Epithelial cell of proximal tubule (primary cell): ENCODE measurements at places on chromosomes 16 and 17. TPM values are rescaled to one million over a fixed set of nuclear protein-coding genes. Genes with fewer than 3 reads are reported as not detected.

DNA sequence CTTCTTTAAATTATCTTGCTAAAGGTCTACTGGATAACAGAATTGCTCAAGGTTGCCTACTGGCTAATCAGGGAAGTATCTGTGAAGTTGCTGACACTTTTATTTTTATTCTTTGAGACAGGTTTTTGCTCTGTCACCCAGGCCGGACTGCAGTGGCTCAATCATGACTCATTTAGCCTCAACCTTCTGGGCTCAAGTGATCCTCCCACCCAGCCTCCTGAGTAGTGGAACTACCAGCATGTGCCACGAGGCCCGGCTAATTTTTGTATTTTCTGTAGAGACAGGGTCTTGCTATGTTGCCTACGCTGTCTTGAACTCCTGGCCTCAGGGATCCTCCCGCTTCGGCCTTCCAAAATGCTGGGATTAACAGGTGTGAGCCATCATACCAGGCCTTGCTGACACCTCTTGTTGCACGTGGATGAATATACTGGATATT, 43.1 kb downstream of the GLG1 start:
- no peak for DNase-seq

DNA sequence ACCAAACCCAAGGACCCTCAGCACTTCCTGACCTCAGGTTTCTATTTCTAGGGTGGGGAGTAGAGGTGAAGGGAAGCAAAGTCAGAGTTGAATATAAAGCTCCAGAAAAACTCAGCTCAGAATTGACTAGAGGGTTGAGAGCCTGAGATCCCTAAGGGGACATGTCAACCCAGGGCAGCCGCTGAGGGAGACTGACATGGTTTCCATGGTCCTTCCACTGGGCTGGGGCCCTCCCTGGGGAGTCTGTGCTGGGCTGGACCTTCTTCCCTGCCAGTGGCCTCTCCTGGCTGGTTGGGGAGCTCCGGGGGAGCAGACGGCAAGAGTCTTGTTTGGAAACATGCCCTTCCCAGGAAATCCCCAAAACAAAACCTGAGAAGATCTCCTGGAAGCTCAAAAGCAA, 121.3 kb downstream of the METRNL start:
- DNase-seq = no peak

GRCh38 chr16:23348579-23349469, 46.7 kb downstream of the SCNN1B start:
- no peak for DNase-seq

GRCh38 chr16:82197540-82198240, 27.7 kb upstream of the MPHOSPH6 start:
- DNase-seq = no peak

DNA sequence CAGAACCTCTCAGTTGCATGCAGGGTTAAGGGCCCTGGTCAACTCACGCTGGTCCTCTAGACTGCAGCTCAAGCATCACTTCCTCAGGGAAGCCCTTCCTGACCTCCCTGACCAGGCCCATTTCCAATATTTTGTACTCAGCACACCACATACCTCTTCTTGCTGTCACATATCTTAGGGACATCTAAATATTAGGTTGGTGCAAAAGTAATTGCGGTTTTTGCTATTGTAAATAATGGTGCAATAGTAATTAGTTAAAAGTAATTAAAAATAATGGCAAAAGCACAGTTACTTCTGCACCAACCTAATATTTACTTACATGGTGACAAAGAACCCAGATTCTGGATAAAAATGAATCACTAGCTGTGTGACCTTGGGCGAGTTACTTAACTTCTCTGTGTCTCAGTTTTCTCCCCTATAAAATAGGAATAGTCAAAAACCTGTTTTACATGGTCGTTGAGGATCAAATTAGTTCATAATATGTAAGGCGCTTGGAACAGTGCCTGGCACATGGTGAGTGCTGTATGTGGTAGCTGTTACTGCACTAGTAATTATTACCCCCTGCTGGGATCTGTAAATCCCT, 177.4 kb downstream of the PRKCB start:
- DNase-seq = no peak

DNA sequence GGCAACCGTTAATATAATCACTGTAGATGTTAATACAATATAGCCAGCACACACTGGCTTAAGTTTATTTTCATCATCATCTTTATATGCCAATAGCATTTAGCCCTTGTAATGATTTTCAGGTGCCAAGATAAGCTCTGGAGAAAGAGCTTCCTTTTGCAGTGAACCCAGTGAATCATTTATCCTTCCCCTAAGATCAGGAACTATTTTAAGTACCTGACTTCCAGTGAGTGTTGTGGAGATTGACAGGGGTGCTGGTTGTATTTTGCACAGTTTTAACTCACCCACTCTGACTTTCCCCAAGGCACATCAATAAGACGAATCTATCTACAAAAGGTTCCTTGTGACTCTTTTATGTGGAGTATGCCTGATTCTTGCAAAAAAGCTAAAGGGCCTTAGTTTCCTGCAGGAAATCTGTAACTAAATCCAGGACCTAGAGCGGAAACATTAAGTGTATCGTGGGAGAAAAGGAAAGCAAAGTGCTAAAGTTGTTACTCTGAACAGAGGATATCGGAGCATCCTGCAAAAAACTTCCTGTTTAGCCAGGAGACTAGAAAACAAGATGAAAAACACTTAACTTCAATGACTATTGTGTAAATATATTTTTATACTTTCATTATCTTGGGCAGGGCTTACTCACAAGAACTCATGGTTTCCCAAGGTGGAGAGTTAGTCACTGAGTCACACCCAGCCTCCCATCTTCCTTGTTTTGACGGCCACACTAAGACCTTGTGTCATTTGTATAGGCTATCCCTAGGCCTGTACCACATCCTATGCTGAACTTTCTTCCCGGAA, 183.6 kb downstream of the MAP2K6 start:
- no peak for DNase-seq

DNA sequence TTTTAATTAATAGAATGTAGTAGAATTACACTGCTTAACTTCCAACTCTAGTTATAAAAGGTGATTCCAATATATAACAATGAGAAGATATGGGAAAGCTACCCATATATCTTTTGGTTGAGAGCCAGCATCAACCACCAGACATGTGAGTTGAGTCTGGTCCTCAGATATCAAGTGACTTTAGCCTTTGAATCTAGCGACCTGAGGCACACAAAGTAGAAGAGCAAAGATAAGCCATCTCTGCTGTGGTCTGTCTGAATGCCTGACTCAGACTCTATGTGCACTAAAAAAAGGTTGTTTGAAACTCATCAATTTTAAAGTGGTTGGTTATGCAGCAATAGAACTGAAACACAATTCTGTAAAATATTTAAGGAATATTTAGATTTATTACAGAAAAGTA, 492.5 kb upstream of the SOX9 start:
- no peak for DNase-seq

- DNase-seq = no peak
These were observed 284 bp upstream of the COPZ2 start for GRCh38 chr17:48037838-48038323.

GRCh38 chr17:51745993-51746392, 412.5 kb downstream of the CA10 start:
- DNase-seq = no peak

- DNase-seq = no peak
These were observed 123.9 kb upstream of the ZFHX3 start for GRCh38 chr16:73171901-73172240.

DNA sequence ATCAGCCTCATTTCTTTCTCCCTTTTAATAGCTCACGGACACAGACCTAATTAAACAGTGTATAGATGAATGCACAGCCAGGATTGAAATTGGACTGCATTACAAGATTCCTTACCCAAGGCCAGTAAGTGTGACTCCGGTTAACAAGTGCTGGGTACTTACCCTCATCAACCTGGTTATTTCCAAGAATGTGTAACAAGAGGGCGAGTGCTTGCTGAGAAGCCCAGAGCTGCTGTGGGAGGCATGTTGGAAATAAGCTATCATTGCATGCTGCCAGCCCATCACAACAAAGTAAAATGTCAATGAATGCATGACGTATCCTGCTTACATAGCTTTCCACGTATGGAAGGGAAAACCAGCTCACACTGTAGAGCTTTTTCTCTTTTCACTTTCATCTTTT, 19.5 kb downstream of the LYRM1 start:
- no peak for DNase-seq

GRCh38 chr17:72489272-72489641, 368.4 kb downstream of the SOX9 start:
- no peak for DNase-seq

DNA sequence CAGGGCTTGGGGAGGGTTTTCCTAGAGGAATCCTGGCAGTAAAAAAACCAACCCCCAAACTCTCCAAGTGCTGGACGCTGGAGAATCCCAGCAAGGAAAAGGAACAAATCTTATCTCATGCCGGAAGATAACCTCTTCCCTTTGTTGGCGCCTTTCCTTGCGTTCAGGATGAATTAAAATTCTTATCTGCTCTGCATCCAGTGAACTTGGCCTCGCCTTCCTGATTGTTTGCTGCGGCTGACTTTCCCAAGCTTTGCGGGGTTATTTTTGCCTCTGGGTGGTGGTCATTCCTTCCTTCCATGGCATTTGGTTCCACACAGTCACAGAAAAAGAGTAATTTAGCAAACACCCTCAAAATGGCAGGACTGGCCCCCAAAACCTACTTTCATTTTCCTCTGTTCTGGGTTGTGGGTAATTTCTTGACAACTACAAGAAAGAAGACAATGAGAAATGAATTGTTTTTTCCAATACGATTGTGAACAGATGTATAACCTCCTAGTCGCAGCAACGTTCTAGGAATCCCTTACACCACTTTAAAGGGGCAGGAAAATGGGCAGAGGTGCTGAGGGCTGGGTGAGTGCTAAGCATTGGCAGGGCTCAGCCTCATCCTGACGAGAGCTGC, 77.8 kb downstream of the MRC2 start:
- no peak for DNase-seq

DNA sequence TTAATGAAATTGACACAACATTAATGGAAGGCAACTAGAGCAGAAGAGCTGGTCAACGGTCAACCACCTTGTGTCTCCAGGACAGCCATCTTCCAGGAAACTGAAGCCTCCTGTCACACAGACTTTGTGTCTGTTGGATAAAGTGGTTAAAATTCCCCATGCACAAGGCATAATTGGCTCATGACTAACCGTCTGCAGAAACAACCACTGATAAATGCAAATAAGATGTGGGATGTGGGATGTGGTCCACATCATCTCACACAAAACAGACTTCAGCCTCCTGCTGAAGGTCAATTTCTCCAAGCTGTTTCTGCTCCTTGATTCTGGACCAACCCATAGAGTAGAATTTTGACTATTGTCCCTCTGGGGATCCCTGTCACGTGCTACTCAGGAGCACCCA, 26.9 kb upstream of the XYLT1 start:
- DNase-seq = no peak

Gene ZFP90
- 16.2 and 23.9 TPM in 2 replicates for total RNA-seq

Gene CPNE7
- total RNA-seq = 16.6 and 20.2 TPM in 2 replicates

Gene WNT9B
- 0.14 TPM in 1 of 2 replicates, not detected in the other for total RNA-seq

Gene MT4
- not detected in 2 replicates for total RNA-seq

Gene CLEC18A
- total RNA-seq = 0.58 and 0.72 TPM in 2 replicates

Gene KRTAP9-7
- total RNA-seq = not detected in 2 replicates

Gene ATP6V0A1
- total RNA-seq = 25.4 and 32.3 TPM in 2 replicates
